Jurkat, Clone E6-1 (cell line): ENCODE measurements at places on chromosomes 1 and 21.

DNA sequence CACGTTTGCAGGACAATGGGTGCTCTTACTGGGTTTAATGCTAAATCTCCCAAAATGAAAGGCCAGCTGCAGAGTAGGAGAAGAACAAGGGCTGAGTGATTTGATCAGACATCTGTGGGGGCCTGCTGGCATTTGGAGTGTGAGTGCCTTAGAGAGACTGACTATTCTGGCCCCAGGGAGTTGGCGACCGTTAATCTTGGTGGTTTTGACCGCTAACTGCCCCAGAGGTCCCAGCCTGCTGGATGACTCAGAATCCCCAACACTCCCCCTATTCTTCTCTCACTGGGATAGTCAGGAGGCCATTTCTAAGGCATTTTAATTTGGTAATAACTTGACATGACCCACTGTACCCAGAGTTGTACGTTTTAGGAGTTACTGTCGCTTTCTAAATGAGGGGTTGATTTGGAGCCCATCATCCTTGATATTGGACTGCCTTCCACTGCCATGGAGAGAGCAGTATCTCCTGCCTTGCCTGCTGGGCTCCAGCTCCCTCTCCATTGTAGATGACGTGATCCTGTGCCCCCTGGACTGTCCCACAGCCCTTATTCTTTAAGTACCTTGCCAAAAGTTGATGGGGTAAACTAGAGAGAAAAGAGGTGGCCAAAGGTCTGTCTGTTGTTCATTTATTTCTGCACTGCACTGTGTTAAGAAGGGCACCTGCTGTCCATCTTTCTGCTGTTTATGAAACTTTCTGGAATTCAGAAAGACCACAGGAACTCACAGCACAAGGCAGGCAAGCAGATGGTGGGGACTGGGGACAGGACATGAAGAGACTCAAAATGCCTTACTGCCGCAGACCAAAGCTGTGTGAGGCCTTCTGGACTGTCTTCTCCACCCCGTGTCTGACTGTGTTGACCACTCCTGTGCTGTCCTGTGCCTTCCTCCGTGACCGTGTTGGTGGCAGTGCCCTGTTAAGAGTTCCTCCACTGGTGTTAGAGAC lies 98.2 kb upstream of the ARTN start:
- DNase-seq, result no peak

- no peak for DNase-seq
Observed at GRCh38 chr1:21153388-21153787, 23.3 kb downstream of the EIF4G3 start.

GRCh38 chr1:95246511-95246910 lies 12.5 kb downstream of the RWDD3 start:
- no peak for DNase-seq

GRCh38 chr1:232179896-232180778 lies 449.8 kb downstream of the SIPA1L2 start:
- DNase-seq, result no peak

DNA sequence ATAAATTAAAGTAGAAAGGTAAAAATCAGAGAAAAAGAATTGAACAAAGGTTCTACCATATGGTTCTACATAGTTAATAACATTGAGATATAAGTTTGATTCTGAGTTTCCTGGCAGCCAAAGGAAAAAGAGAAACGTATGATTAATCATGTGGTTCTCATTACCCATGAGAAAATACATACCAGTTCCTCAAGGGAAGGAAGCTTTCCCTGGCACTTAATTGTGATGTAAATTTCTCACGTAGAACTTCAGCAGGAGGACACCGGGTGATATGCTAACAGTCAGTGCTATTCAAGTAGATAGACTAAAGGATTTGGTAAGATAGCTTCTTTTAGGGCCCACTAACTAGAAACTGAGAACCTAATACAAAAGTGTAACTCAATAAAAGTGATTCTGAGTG lies 218.5 kb downstream of the NFIA start:
- no peak for DNase-seq

GRCh38 chr1:228178737-228179684 lies 13.4 kb downstream of the IBA57 start:
- DNase-seq, result no peak

DNA sequence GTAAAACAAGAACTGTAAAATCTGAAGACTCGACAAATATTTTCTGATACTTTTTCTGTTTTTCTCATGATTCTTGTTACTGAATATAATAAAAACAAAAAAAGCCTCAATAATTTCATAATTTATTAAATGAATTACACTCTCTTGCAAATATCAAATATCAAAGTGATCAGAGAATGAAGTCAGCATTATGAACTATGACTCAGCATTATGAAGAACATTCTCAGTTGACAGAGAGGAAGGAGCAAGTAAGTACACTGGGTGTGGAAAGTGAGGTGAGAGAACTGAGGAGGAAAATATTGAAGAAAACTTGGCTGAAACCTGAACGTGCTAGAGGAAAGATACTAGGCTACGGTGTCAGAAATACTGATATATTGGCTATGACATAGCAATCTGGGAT lies 529.5 kb downstream of the KCNT2 start:
- no peak for DNase-seq

DNA sequence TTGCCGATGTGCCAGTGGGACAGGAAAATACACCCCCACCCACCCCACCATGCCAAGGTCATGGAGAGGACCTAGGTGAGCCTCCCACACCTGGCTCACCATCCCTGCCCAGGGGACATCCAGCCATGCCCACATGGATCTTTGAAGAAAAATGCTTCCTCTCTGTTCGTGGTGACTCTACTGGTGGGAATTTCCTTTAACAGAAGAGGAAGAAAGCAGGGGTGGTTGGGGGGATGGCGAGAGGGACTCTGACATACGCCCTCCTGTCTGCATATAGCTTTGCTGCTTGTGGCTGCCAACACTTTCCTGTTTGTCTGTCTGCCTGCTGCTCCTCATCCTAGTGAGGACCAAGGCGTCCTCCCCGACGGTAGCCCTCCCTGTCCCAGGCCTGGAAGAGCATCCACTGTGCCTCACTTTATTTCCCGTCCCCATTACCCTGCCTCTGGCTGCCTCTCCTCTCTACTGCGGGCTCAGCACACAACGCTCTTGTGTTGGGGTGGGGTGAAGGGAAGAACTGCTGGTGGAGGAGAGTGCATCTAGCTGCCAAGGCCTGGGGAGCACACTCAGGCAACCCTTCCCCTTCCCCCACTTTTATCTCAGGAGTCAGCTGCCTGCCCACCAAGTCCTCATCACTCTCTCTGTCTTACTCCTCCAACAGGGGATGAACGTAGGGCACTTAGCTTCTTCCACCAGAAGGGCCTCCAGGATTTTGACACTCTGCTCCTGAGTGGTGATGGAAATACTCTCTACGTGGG lies 2.5 kb downstream of the SEMA4A start:
- no peak for DNase-seq

GRCh38 chr1:56424744-56425493 lies 154.4 kb downstream of the PLPP3 start:
- no peak for DNase-seq

DNA sequence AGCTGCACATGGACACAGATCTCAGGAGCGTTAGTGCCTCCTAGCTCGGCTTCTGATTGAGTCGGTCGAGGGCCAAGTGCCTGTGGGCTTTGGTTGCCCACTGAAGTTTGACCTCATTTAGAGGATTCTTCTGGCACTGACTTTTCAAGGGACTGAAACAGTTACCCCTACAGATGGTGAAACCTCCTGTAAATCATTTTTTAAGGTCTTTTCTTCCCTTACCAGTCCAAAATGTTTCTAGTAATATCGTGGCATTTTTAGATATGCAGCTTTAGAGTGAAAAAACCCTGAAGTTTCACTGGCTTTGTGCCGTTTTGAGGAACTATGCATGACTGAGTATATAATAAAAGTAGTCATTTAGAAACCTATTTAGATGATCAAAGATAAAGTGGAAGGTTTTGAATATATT lies 34.7 kb upstream of the L1TD1 start:
- no peak for DNase-seq

- DNase-seq, result no peak
Observed at GRCh38 chr1:78715181-78715661, 65.6 kb downstream of the IFI44 start.

DNA sequence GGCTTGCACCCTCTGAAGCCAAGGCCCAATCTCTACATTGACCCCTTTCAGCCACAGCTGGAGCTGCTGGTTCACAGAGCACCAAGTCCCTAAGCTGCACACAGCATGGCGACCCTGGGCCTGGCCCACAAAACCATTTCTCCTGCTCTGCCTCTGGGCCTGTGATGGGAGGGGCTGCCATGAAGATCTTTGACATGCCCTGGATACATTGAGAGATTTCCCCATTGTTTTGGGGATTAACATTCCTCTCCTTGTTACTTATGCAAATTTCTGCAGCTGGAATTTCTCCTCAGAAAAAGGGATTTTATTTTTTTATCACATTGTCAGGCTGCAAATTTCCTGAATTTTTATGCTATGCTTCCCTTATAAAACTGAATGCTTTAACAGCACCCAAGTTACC lies 235.8 kb downstream of the COL11A1 start:
- DNase-seq, result no peak

- DNase-seq, result no peak
Observed at GRCh38 chr1:96259399-96259798, 462.2 kb upstream of the PTBP2 start.

- DNase-seq, result no peak
Observed at GRCh38 chr1:169853341-169853740, 40.4 kb downstream of the SCYL3 start.

- DNase-seq, result no peak
Observed at GRCh38 chr1:54254055-54254454, 54.1 kb downstream of the MRPL37 start.

GRCh38 chr1:89739013-89739843 lies 81.6 kb upstream of the LRRC8D start:
- DNase-seq, result no peak

- DNase-seq, result no peak
Observed at GRCh38 chr1:115308969-115309368, 29.1 kb downstream of the NGF start.

DNA sequence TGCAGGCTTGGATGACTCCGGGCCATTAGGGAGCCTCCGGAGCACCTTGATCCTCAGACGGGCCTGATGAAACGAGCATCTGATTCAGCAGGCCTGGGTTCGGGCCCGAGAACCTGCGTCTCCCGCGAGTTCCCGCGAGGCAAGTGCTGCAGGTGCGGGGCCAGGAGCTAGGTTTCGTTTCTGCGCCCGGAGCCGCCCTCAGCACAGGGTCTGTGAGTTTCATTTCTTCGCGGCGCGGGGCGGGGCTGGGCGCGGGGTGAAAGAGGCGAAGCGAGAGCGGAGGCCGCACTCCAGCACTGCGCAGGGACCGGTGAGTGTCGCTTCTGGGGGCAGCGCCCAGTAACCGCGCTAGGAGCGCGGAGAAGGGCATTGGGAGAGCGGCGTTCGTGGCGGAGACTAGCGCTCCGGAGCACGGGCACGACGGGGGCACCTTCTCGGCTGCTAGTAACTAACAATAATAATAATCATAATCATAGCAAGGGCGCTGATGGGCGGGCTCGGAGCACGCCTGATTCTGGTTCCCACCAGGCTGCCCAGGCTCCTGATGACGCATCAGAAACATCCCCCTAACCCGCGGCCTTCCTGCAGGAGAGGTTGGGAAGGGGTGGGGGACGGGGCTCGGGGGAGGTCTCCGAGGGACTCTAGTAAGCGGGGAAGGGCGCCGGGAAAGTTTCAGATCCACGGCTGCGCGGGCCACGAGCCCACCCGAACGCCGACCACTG lies at the start of gene MX1:
Gene MX1 (plus strand): TSS at position 286 of the 722 bp plus-strand sequence. CDS start 5,832 bp downstream, outside the sequence.
- no peak for DNase-seq

- DNase-seq, result no peak
Observed at GRCh38 chr1:235878082-235878811, 11.5 kb upstream of the LYST start.

DNA sequence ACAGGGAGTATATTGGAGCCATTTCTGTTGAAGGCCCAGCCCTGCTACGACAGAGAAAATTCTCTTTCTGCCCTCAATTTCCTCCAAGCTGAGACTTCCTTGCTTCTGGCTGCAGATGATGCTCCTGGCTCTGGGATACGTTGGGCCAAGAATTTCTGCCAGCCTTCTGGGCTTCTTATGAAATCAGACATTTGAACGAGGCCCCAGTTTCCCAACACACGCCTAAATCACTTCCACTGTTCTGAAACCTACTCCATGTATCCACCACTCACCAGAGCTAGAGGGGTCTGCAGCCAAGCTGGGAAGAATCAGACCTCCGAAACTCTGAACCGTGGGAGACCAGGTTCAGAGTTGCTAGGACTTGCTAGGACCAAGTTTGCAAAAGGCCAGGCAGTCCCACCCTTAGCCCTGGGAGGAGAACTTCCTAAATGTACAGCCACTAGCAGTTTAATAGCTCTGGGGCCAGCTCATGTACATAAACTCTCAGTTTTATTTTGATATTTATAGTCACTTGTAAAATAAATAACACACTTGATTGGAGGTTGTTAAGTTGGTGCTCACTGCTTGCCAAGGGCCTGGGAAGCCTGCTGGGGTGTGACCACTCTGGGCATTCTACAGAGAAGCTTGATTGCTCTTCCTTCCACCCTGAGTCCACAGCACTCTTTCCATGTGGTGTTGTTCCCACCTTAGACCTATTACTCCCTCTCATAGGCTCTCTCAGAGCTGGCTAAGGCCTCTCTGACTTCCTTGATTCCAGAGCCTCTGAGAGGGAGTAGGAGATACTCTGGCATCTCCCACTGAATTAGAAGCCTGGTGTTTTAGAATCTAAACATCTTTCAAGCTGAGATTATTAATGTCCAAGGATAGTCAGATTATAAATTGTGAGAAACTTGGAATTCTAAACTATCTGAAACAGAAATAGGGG lies 83.4 kb upstream of the TRABD2B start:
- no peak for DNase-seq

DNA sequence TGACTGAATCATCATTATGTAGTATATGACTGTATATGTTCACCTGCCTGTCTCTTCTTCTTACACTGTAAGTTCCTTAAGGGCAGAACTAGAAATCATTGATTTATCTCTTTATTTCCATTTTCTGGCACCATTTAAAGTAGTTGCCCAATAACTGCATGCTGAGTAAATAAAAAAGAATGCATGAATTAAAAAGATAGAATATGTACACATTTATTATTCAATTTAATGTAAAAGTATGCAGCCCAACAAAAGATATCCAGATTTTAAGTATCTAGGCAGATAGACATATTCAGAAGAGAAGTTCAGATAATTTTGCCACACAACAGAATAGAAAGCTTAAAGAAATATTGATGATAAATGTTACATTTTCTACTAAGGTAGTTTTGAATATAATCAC lies 1244.6 kb upstream of the ADGRL4 start:
- DNase-seq, result no peak

DNA sequence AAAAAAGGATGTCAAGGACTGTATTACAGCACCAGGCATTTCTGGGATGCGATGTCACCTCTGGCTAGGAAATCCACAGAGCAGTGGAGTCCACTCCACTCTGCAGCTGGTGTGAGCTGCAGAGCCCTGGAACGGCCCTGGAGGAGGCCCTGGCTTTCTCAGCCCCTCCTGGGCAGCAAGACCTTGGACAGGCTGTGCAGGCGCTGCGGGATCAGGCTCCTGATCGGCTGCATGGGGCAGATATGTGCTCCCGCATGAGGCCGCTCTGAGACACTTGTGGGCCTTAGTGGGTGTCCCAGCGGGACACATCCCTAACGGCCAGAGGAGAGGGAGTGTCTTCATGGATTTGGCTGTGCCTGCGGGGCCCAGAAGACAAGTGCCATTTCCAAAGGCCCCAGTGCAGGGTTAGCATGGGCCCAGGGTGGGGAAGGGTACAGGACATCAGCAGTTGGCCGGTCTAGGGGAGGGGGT lies 6.2 kb downstream of the DNMT3L start:
- DNase-seq, result no peak

GRCh38 chr1:54488779-54489626 lies 59.0 kb upstream of the ACOT11 start:
- DNase-seq, result no peak

- DNase-seq, result no peak
Observed at GRCh38 chr1:224846119-224846907, 83.2 kb upstream of the DNAH14 start.

GRCh38 chr1:13927736-13928135 lies 227.7 kb downstream of the PRDM2 start:
- DNase-seq, result no peak

- DNase-seq, result no peak
Observed at GRCh38 chr1:220271706-220272046, 577 bp downstream of the RAB3GAP2 start.
